Stimulated activated CD4-positive, alpha-beta T cell treated with anti-CD3 and anti-CD28 coated beads, Interleukin-4, amount 100 ng/mL, for 24 hours (primary cell): ENCODE measurements at places on chromosomes 3 and 15.

GRCh38 chr15:99413955-99414754 is 151.6 kb upstream of the MEF2A start:
- DNase-seq = no peak

DNA sequence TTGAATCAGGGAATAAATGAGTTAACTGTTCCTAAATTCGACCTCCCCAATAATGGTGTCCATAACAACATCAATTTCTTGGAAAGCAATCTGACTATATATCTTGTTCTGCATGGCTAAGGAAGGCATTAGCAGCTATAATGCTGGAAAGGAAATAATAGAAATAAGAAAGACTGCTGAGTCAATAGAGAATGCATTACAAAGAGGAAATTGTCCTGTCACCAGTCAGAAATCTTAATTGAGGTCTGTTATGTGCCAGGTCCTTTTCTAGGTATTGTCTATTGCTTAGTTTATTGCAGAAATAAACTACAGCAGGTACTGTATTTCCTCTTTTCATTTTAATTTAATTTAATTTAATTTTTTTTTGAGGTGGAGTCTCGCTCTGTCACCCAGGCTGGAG is 5.9 kb upstream of the PPP1R2 start:
- no peak for DNase-seq

- DNase-seq = no peak
Observed at GRCh38 chr3:78201091-78201490, 1161.2 kb downstream of the ROBO2 start.

GRCh38 chr3:152491922-152492321 is 223.2 kb downstream of the MBNL1 start:
- DNase-seq = no peak

- DNase-seq = peak; percentile 42
Observed at GRCh38 chr15:63401078-63401477, 19.4 kb upstream of the CA12 start.

DNA sequence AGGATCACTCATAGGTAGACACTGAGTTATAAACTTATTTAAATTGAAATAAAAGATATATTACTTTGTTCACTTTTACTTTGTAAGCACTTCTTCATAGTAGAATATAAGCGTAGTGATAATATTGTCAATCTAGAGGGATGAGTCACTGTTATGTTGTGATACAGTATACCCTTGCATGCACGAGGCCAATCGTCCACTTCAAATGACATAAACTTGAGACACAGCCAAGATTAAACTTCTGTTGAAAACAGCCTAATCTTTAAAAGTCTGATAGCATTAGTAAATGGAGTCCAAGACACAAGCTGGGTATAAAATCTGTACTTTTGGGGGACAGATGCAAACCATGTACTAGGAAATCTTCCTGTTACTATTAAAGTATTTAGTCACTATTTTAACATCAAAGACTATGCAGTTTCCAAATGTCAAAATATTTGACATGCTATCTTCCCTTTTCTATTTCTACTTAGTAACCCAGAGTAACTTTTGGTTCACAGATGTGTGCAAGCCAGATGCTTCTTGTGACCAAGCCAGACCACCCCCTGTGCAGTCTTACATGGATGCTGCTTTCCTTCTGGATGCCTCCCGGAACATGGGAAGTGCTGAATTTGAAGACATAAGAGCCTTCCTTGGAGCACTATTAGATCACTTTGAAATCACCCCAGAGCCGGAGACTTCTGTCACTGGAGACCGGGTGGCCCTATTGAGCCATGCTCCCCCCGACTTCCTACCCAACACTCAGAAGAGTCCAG is 85.3 kb downstream of the PIK3R4 start:
- DNase-seq = no peak

GRCh38 chr3:78917536-78917935 is 850.3 kb downstream of the ROBO1 start:
- DNase-seq = no peak

DNA sequence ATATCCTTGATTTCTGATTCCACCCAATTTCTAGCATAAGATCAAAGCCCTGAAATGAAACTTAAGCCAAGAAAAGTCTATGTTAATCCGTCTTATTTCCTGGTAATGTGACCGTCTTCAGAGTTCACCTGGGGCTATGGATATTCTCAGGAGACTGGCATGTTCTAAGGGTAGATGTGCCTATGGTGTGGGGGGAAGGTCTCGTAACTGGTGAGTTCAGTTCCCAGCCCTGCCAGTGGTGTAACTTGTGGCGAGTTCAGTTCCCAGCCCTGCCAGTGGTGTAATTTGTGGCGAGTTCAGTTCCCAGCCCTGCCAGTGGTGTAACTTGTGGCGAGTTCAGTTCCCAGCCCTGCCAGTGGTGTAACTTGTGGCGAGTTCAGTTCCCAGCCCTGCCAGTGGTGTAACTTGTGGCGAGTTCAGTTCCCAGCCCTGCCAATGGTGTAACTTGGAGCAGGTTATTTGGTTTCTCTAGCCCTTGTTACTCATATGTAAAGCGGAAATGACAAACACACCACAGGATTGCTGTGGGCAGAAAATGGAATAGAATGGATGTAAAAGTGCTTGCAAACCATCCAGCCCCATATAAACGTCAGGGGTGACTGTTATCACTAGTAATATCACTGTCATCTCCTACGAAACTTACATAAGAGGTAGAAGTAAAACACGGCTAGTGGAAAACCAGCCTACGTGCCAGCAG is 30.4 kb downstream of the SLC51A start:
- peak; percentile 7 for DNase-seq

GRCh38 chr3:105801397-105801796 is 67.4 kb downstream of the CBLB start:
- no peak for DNase-seq

- no peak for DNase-seq
Observed at GRCh38 chr15:73753250-73754130, at the start of gene INSYN1. Gene INSYN1, minus strand, starts transcription at chr15:73753351. Its CDS starts 2,221 bp downstream, at chr15:73751130.
